Stimulated activated CD4-positive, alpha-beta T cell treated with anti-CD3 and anti-CD28 coated beads, Interleukin-1b, Interleukin-23, amount 100 ng/mL, for 24 hours (primary cell): ENCODE measurements at places on chromosomes 13 and 19.

DNA sequence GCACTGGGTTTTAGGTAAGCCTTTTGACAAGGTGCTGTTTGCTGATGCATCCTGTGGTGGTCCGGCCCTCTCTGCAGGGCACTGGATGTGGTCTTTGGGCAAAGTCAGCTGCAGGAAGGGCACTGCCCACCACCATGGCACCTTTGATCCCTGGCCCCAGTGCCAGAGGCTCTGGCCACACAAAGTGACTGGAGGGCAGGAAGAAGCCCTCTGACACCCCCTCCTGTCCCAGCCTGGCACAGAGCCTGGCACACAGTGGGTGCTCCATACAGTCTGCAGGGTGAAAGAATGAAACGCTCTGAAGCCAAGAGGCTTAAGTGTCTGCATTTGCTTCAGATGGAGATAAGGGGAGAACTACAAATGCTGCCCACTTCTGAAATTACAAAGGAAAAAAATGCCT, 47.6 kb upstream of the CNMD start:
- no peak for DNase-seq

GRCh38 chr19:19464339-19465098, 50.8 kb downstream of the TSSK6 start:
- DNase-seq: no peak

GRCh38 chr19:42198676-42199439, 18.6 kb downstream of the DEDD2 start:
- DNase-seq: peak; percentile 40

- no peak for DNase-seq
Observed at GRCh38 chr13:61664801-61665705, 249.4 kb upstream of the PCDH20 start.

- DNase-seq: no peak
Observed at GRCh38 chr13:42219876-42220275, 52.1 kb upstream of the AKAP11 start.

DNA sequence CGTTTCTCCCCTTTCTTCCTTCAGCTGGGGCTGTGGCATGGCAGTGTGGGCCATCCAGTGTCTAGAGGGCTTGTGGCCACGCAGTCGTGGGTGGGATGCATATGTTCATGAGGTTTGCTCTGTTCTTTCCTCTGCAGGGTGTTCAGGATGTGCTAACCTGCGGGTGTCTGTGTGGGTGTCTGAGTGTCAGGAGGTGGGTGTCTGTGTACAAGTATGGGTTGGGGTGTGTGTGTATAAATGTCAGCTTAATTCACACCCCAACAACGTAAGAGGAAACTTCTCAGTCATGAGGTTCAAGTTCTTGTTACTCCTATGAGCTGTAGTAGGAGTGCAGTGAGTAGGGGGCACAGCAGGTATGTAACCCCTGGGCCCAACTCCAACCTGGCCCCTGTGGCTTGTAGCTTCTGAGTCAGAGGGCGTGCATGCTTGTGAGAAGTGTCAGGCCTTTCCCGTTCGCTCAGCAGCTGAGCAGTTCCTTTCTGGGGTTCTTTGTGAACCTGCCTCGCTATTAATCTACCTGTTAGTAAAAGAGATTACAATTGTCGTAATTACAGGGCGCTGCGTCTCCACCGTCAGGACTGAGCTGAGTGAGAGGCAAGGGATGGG, 49.1 kb downstream of the NFIX start:
- no peak for DNase-seq

DNA sequence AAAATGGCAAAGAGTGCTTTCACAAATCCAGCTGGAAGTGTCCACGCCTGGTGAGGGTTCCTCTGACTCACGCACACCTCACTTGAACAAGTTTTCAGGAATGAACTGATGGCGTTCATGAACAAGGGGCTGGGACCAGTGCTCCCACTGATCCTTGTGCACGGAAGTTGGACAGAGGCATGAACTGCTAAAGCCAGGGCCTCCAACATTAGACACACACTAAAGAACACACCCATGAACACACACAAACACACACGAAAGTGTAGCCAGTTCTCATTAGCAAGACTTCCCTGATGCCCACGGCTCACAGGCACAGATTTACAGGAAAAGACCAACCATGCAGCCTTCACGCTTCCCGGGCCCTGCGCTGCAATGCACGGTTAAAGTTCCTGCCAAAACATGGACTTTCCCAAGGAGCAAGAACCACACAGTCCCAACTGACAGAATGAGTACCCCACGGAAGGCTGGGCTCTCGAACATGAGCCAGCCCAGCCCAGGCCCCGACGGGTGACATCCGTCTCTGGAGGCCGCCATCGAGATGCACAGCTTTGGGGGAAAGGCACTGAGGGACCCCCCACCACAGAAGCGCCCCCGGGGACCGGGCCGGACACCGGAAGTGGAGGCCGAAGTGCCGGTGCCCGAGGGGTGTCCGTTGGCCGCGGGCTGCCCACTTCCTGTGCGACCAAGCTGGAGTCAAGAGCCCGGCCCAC, 808 bp downstream of the DNMT1 start:
- DNase-seq: peak; percentile 7

DNA sequence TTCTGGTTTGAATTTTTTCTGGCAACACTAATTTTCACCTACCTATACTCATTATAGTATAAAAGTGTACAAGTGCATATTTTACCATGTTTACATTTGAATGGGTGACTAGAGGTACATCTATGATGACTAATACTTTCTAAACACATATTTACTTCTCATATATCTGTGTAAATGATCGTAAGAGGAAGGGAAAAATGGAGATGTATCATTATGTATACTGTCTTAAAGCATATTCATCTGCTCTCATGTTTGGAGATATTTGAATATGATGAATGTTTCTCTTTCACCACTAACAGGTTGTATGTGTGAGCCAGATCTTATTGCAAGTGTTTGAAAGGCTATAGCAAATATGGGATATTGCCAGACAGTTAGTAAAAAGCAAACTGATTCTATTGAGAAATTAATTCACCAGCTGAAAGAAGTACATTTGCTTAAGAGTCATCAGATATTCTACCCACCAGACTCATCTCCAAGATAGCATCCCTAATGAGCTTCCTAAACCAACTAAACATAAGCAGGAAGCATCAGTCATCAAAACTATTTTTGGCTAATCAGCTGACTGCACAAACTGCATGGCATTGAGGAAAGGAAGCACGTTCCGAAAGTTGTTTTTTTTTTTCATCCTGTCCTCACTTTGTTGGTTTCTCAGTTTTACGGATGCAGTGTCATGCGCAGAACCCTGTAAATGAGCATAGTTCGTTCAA, 738.2 kb downstream of the GPC5 start:
- DNase-seq: no peak
